Bronchial epithelial cell (primary cell): ENCODE measurements at places on chromosomes 13 and 19. TPM values are rescaled to one million over a fixed set of nuclear protein-coding genes. Genes with fewer than 3 reads are reported as not detected.

Gene CALR3
- total RNA-seq, result 0.26 and 0.51 TPM in 2 replicates

Gene CHST8
- under 0.01 and 0.13 TPM in 2 replicates for total RNA-seq

- peak; percentile 64 for DNase-seq
Measured at GRCh38 chr13:110014719-110015118, 228.3 kb upstream of the IRS2 start.

Gene LILRA2
- not detected in 2 replicates for total RNA-seq

GRCh38 chr13:70390968-70391367 is 282.7 kb upstream of the KLHL1 start:
- no peak for DNase-seq

DNA sequence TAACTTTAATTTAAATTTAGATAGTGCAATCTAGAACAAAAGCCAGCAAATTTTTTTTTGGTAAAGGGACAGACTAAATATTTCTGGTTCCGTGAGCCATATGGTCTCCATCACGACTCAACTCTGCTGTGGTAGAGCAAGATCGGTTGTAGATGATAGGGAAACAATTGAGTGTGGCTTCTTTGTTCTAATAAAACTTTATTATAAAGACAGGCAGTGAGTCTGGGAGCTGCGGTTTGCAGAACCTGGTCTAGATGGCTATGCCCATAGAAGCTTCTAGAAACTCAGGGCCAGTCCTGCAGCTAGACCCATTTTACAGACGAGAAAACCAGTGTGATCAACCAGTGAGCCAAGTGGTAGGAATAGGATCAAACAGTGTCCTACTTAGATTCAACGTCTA is 11.2 kb downstream of the CDC37 start:
- DNase-seq, result no peak

DNA sequence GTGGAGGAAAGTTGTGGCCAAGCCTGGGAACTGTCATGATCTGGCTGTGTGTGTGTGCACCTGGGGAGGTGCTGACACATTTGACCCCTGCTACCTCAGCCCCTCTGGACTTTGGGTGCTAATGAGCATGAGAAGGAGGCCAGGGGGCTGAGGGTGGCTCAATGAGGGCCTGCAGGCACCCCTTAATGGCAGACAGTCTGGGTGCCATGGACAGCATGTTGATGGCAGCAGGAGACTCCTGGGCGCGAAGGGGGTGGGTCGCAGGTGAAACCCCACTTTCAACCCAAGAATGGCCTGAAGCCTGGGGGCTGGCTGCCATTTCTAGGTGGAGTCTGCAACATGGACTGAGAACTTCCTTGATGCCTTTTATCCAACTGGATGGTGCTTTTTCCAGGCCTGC is 216.4 kb upstream of the TRPC4 start:
- no peak for DNase-seq

DNA sequence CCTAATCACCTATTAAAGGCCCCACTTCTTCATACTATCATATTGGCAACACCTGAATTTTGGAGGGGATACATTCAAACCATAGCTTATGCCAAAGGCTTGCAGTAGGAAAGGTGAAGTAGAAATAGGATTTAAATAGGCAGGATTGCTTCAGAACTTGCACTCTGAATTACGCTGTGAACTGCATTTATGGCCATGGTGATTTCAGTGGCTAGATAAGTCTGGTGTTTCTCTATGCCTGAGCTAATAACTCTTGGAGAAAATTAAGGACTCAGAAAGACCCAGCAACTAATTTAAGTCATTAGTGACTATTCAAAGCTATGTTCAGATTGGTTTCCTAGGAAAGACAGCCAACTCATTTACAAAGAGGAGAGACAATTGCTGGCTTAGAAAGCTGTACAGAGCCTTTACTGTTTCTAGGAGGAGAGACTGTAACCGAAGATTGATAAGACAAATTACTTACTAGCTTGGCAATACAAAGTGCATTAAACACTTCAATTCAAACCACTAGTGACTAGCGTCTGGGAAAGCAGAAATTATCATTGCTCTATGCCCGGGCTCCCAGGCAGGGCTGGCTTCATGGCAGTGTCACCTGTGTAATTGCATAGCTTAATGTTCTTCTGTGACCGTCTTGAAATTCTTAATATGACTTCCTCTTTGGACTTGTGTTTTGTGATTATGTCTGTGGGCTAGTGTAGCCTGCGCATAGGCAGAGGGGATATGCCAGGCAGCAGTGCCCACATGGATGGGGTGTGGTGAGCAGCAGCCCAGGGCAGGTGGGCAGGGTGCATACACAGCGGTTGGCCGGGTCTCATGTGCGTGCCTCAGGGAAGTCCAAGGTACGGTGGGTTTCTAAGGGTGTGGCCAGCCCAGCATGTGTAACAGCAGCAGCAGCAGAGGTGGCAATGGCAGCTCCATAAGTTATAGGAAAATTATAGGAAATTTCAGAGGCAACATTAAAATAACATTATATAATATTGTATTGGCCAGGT is 60.1 kb downstream of the KL start:
- no peak for DNase-seq

Gene KCTD12
- 6.5 and 15.3 TPM in 2 replicates for total RNA-seq

DNA sequence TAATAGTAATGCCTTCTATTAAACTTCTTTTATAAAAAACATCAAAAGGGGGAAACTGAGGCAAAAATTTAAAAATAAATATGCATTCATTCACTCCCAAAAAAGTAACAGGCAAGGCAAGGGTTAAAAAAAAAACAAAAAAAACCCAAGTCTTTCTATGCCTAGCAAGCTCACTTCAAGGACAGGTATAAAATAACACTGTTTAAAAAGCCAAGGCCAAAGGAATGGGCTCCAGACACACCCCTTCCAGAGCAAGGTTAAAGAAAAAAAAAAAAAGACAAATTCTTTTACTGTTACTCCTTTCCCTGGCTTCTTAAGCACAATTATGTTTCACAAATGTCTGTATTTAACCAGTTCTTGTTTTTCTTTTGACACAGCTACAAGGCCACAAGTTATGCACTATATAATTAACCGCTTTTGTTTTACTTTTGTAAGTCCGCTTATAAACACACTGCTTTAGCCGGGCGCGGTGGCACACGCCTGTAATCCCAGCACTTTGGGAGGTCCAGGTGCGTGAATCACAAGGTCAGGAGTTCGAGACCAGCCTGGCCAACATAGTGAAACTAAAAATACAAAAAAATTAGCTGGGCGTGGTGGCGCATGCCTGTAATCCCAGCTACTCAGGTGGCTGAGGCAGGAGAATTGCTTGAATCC is 3.6 kb downstream of the SIGLEC11 start:
- DNase-seq, result no peak

Gene IL11
- 0.64 and 1.3 TPM in 2 replicates for total RNA-seq

DNA sequence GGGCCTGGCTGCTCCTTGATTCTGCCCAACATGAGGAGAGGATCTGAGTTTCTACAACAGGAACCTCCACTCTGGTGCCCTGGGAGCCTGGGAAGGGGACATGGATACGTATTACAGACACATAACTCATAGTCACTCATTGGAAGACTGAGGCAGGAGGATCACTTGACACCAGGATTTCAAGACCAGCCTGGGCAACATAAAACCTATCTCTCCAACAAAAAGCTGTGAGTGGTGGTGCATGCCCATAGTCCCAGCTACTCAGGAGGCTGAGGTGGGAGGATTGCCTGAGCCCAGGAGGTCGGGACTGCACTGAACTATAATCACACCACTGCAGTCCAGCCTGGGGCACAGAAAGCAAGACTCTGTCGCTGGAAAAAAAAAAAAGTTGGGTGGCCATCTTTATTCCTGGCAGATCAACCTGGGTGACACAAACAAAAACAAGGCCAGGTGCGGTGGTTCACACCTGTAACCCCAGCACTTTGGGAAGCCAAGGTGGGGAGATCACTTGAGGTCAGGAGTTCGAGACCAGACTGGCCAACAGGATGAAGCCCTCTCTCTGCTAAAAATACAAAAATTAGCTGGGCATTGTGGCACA is 1.1 kb upstream of the KLF1 start:
- DNase-seq, result no peak

Gene ZNF765
- 16.0 and 17.9 TPM in 2 replicates for total RNA-seq

Gene TJP3
- total RNA-seq, result 2.1 and 5.0 TPM in 2 replicates

GRCh38 chr19:18637673-18638630 is 1.1 kb downstream of the KLHL26 start:
- peak; percentile 24 for DNase-seq

Gene TPTE2
- total RNA-seq, result not detected in 2 replicates

- peak; percentile 45 for DNase-seq
Measured at GRCh38 chr19:46913852-46914430, 53.1 kb downstream of the ARHGAP35 start.
